NCI-H446 treated with DMSO at 0.1 percent for 48 hours (cell line): ENCODE measurements at places on chromosomes 7 and 10.

DNA sequence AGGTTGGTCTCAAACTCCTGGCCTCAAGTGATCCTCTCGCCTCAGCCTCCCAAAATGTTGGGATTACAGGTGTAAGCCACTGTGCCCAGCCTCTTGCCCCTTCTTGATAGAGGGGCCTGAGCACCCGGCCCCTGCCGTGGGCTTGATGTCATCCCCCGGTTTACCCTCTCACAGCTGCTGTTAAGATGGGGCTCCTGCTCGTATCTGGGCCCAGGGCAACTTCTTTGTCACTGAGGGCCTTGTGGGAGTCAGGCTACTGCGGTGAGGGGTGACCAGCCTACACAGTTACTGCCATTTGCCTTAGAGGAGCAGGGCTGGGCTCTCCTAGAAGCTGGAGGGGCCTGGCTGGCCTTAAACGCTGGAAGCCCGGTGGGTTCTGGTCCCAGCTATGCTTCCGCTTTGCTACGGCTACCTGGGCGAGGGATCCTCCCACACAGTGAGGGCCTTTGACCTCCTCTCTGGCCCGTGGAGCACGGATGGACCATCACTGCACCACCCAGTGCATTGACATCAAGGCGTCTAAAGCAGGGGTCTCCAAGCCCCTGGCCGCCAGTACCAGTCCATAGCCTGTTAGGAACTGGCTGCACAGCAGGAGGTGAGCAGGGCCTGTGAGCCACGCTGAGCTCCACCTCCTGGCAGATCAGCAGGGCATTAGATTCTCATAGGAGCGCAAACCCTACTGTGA is 1.1 kb upstream of the TMEM130 start:
- no peak for DNase-seq

DNA sequence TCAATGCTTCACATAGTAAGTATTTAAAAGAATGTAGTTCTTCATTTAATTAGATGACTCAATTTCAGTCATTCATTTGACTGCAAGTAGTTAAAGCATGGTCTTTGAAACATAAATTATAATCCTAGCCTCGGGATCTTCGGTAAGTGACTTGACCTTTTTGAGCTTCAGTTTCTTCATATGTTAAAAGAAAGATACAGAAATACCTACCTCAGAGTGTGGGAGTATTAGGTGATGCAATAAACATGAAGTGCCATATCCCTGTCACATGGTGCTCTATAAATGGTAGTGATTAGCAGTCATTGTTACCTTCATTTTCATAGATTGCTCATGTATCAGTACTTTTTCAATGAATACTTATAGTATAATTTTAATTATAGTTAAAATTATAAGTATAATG is 31.2 kb upstream of the UMAD1 start:
- DNase-seq, result no peak

DNA sequence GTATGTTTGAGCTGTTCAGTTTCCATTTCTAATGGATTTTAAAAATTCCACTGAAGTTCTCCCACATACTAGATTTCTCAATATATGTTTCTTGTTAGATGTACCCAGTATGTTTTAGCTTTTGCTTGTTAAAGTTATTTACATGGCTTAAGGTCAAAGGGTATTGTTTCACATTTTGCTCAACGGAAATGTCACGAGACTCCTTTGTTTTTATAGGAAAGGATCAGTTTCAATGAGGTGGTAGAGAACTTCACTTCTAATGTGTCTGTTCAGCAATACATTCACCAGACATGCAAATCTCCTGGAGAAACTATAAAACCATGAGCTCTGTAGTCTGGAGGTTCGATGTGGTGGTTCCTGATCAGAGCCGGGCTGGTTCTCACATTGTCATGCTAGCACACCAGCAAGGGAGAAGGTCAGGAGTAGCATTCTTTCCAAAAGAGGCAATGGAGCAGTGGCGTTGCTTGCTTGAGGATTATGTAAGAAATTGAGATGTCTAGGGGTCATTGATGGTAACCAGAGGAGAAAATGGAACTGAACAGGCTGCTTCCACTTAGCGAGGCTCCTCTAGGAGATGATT is 114.0 kb downstream of the RAB18 start:
- DNase-seq, result no peak

DNA sequence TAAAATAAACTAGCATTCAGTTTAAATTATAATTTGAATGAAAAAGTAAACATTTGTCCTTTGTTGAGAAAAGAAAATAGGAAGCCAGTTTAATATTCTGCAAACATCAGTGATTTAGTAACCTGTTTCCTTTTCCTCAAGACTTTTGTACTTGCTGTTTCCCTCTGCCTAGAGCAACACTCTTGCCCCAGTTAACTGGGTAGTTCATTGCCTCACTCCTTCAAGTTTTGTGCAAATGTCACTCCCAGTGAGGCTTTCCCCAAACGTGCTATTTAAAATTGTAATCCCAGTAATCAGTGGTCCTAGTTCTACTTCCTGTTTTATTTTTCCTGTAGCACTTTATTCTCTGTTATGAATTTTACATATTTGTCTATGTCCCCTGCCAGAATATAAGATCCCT is 23.8 kb downstream of the DLD start:
- no peak for DNase-seq

- DNase-seq, result no peak
Measured at GRCh38 chr7:41508755-41509154, 194.1 kb downstream of the INHBA start.

DNA sequence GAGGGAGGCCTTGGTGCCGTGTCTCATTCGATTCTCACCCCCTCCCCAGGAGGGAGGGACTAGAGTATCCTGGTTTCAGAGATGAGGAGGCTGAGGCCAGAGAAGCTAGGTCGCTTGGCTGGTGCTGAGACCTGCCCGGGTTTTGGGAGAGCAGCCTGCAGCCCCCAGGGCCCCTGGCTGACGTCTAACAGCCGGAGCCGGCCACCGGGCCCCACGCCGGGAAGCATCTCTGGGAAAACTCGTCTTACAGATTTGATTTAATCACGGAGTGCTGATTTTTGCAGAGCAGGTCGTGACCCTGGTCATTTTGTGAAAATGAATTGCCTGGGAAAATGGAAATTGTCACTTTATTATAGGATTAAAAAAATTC is 97.5 kb downstream of the MICALL2 start:
- no peak for DNase-seq

DNA sequence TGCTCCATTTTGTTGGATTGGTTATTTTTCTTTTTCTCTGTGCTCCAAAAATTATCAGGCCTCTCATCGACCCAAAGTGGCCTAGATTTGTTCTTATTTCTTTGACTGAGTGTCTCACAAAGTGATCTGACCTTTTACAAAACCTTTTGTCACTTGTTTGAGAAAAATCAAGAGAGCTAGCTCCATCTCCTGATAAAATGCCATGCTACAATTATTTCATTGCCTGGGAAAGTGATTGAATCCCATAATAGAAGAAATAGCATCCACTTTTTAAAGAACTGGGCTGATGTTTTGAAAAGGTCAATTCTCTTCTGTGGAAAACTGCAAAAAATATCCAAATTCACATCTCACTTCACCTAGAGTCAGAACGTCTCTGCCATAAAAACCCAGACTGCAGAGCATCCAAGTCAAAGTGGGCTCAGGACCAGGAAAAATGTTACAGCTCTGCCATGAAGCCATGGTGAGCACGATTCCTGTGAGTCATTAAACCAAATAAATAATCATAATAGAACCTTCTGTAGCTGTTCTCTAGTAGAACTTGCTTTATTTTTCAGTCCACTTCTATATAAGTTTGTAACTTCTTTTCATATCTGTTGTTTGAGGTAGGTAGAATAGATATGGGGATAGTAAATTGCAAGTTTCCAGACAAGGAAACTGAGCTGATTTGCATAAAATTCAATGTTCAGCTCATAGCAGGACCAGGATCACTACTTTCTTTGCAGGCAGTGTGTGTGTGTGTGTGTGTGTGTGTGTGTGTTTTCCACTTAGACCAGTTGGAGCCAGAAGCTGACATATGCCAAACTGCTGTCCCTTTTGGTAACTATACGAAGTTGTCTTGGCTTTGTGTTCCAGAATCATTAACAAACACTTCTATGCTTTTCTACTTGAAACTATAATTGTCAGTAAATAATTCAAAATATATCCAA is 632.5 kb upstream of the ANKRD30A start:
- DNase-seq, result peak; percentile 74

DNA sequence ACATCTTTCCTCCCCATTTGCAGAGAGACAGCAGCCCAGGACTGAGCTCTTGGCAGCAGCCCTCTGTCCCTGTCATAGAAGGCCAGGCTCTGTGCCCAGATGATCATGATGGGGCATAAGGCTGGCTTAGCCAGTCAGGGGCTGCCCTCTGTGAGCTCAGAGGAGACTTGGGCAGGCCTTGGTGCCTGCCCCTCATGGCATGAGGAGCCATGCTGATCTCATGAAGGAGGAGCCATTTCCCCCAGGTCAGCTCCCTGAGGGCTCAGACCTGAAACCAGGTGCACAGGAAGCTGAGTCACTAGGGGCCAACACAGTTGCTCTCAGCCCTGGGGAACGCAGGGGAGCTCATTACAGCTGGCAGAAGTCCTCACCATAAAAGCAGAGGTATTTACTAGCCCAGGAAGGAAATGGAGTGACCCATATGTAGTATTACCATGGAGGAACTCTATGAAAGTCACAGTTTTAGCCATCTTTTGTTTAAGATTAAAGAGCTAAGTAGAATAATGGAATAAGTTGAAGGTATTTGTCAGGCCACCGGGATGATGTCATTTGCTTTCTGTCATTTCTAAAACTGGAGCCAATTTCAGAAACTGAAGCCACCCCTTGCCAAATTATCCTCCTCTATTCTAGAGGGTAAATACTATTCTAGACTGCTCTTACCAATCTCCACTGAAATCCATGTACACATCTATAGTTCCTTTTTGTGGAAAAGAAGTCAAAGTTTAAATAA is 362.4 kb upstream of the ZNF32 start:
- no peak for DNase-seq

DNA sequence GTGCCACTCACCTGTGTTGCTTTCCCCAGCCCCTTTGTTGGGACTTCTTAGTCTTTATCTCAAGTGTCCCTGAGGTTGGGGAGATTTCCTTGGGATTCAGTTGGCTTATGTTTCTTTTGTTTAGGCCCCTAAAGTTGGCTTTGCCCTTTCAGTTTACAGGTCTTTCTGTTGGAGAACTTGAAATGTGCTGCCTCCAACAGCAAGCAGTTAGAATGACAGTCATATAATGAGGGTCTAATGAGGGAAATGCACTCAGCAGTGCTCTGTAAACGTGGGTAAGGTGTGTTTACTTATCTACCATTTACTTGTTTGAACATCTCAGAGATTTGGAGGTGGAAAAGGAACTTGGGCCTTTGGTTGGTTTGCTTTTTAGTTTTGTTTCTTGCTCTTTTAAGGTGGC is 191.4 kb upstream of the STK17A start:
- no peak for DNase-seq

DNA sequence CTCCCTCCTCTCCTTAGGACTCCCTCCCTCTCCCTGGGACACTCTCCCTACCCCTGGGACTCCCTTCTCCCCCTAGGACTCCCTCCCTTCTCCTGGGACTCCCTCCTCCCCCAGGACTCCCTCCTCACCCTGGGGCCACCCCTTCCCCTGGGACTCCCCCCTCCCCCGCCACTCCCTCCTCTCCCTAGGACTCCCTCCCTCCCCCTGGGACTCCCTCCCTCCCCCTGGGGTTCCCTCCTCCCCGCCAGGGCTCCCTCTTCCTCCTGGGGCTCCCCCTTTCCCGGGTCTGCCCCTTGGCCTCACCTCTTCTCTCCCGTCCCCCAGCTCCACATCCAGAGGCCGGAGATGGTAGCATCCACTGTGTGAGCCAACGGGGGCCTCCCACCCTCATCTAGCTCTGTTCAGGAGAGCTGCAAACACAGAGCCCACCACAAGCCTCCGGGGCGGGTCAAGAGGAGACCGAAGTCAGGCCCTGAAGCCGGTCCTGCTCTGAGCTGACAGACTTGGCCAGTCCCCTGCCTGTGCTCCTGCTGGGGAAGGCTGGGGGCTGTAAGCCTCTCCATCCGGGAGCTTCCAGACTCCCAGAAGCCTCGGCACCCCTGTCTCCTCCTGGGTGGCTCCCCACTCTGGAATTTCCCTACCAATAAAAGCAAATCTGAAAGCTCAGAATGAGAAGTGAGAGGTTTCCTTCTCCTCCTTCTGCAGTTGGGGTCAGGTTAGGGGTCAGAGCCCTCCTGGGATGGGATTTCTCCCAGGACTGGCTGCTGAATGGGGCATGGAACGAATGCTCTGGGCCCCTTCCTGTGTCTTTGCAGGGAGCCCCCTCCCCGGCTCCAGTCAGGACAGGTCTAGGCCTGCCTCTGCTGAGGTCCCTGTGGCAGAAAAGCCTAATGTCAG is 1.4 kb upstream of the MUC17 start:
- no peak for DNase-seq

- no peak for DNase-seq
Measured at GRCh38 chr7:137661634-137662033, 185.1 kb downstream of the DGKI start.

GRCh38 chr10:120095875-120096274 is 203.3 kb downstream of the SEC23IP start:
- no peak for DNase-seq

DNA sequence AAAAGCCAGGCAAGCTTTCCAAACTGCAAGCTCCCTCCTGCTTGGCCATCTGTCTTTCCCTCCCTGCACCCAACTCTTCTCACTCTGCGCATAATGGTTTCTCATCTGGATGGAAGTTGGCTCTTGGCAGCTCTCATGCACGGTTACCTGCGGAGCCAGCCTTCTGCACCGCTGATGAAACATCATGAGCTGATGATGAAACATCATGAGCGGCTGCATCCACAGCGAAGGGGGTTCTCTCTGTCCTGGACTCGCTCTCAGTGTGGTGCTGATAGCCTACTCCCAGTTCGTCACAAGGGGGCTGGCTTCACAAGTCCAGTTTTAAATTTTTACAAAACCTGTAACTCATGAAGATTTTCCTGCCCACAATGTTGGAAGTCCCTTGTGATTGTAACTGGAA is 457.5 kb downstream of the ACTR3B start:
- peak; percentile 79 for DNase-seq

DNA sequence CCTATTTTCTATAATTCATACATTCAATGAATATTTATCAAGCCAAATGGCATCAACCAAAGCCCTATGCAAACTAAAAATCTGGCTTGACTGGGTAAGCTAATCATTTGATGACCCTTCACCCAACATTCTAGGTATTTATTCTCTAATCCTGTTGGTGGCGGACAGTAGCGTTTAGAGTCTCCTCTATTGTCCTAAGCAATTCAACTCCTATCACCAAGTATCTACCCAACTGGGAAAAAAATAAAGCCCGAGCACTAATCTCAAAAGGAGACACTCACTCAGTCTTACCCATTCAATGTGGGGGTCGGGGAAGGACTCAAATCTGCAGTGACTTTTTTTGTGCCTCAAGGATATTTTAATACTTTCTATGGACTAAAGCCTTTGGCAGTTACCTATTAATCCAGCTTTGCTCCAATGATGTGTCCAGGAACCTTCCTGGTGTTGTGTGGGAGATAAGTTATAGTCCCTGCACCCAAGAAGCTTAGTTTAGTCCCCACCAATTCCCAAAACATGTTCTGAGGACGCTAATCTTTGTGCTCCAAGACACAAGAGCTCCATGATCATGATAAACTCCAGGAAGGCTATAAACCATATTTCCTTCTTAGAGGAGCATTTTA is 30.6 kb downstream of the DNMBP start:
- DNase-seq, result no peak
